ENCODE measurements at places on chromosomes 5 and 9.

GRCh38 chr5:3006526-3006925, 255.0 kb upstream of the IRX2 start:
- DNase-seq: no peak

DNA sequence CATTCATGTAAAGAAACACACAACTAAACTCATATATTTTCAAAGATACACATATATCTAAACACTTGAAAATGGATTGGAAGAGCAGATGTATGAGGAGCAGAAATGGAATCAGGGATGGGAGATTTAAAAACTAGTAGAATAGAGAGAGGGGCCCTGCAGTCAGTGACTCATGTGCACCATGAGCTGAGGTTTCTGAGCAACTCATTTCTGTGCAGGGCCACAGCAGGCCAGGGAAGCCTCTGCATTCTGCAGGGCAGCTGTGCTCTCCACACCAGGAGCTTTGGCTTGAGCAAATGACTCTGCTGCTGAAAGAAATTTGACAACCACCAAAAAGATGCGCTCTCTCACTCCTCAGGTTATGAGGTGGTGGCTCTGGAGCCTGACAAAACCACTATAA, 27.1 kb downstream of the LHX6 start:
- no peak for DNase-seq

GRCh38 chr9:106864373-106865143, 1.6 kb downstream of the ZNF462 start:
- DNase-seq: no peak

DNA sequence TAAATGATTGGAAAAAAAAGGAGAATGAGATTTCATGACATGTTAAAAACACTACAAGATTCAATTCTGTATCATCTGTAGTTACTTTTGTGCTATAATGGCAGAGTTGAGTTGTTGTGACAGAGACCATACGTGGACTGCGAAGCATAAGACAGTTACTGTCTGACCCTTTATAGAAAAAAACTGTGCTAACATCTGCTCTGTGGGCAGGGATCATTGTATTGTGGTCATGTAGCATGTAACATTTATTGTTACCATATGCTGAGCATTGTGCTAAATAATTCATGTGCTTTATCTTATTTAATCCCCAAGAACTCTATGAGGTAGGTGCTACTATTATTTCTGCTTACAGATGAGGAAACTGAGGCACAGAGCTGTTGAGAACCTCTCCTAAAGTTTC, 147.3 kb upstream of the HMHB1 start:
- DNase-seq: no peak

DNA sequence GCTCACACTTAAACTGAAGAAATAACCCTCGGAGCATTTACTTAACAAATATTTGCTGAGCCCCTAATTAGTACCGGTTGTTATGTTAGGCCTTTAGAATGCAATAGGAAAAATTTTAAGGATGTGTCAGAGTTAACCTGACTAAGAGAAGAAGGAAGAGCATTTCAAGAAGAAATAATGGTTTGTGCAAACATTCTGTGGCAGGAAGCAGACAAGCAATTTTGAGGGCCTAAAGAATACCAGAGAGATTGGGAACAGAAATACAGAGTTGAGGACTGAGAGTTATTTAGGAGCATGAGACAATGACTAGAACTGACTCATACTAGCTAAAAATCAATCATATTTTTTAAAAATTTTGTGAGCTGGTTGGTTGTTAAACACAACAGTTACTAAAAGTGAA, 218.8 kb downstream of the PRR16 start:
- no peak for DNase-seq

- DNase-seq: no peak
Observed at GRCh38 chr9:86287013-86287412, 4.7 kb upstream of the ISCA1 start.

DNA sequence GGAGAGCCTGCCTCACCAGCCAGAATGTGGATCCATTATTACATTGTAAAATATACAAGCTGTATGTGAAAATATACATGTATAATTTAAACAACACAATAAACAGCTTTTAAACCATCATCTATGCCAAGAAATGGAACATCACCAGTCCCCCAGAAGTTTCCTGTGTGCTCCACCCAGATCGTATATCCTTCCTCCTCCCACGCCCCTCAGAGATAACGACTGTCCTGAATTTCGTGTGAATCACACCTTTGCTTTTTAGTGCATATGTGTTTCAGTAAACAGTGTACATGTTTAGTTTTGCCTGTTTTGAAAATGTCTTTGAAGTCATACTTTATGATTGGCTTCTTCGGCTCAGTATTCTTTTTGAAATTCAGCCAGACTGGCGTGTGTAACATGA, 134.6 kb upstream of the MYO10 start:
- no peak for DNase-seq

DNA sequence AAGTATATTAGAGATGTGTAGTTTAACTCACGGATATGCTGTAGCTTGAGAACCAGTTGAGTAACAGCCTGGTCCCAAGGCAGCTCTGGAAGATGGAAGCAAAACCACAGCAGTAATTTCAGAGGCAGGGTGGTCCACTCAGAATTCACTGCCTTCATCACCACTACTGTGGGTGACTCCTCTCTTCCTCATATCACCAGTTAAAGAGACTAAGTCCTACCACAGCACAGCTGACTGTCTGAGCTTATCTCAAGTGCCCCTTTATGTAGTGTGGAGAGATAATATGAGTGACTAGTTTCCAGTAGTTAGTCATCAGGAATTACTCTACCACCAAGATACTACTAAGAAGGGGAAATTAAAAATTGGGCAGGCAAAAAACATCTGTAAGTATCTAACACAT, 1571.2 kb upstream of the C9orf72 start:
- no peak for DNase-seq

DNA sequence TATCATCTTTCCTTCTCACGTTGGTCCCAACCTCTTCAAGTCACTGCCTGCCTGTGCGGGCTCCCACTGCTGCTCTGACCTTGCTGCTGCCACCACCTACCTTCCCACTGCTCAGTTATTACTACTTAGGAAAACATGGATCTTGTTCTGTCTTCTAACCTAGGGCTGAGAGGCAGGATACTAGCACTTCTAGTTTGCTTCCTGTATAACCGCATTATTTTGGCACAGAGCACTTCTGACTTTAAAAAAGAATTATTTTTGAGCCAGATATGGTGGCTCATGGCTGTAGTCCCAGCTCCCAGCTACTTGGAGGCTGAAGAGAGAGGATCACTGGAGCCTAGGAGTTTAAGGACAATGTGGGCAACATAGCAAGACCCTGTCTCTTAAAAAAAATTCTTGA, 135.4 kb upstream of the GNA14 start:
- DNase-seq: no peak

- no peak for DNase-seq
Observed at GRCh38 chr9:134318941-134319305, 7.3 kb upstream of the RXRA start.

DNA sequence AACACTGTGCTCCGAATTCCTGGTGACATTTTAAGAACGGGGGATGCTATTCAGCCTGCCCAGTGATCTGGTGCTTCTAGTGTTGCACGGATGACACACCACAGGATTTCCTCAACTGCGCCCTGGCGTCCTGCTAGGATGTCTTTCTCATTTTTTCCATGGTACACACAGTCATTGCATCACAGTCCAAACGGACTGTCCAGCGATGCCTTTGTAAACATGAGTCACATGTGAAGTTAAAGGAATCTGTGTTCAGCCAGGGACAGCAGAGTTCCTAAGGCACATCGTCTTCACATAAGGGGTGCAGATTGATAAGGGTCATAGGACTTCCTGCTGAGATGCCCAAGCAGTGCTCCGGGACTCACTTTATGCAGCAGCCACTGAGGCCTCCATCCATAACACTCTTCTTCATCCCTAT, 9.3 kb upstream of the PTPN3 start:
- DNase-seq: no peak

DNA sequence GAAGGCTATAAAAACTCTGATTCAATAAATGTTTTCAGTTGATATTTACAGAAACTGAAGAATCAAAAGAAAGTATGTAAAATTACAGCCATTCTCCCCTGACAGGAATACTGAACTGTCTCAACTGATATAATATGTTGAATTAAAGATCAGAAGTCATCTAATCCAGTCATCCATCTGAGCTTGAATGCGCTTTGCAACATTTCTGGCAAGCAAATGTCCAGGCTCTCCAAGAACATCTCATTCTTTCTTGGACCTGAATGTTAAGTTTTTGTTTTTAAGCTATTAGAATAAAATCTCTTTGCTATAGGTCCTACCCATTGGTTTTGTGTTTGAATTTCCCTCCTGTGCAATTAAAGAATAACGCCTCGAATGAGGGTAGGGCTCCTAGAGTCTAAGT, 120.5 kb downstream of the MPDZ start:
- DNase-seq: no peak

DNA sequence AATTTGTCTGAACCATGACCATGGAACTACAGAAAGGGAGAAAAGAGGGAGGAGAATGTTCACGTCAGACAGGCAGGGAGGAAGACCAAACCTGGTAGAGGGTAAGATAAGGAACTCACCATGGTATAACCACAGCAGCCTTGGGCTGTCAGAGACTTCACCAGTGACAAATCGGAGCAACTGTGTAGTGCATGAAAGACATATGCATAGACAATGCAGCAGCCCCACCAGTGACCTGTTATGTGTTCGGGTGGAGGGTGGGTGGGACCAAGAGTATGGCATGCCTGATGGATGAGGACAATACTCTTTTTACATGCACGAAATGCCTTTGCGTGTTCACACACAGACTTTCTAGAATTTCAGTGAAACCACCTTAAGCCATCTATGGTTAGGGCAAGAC, 221.8 kb upstream of the RASEF start:
- no peak for DNase-seq

GRCh38 chr5:162684145-162684544, 616.6 kb downstream of the GABRG2 start:
- DNase-seq: no peak

DNA sequence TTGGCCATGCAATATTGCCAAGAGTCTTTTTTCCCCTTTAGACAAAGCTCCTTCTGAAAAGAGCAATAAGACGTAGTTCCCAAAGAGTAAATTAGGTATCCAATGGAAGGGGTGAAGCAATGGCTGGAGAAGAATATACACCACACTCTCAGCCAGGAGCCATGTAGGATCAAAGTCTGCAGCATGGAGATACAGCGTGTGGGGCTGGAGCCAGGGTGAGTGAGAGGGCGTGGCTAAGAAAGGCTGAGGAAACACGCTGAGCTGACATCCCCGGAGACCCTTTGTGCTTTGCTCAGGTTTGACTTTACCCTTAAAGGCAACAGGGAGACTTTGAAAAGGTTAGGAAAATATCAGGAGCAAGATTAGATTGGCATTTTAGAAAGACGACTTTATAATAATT, 87.1 kb upstream of the ELL2 start:
- no peak for DNase-seq

DNA sequence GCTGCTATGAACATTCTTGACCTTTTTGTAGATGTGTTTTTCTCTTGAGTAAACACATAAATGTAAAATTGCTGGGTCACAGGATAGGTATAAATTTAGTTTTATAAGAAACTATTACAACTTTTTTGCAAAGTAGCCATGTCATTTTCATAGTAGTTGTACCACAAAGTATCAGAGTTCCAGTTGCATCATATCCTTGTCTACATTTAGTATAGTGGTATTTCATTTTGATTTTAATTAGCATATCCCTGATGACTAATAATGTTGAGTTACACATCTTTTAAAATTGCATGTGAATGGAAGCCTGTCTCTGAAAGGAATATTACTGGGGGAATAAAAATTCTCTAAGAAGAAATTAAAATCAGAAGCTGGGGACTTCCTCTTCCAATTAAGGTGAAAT, 85.4 kb downstream of the TMEM161B start:
- DNase-seq: no peak

GRCh38 chr5:23157716-23158115, 304.6 kb upstream of the CDH12 start:
- no peak for DNase-seq

- DNase-seq: no peak
Observed at GRCh38 chr5:129384736-129385135, 75.4 kb upstream of the ADAMTS19 start.

DNA sequence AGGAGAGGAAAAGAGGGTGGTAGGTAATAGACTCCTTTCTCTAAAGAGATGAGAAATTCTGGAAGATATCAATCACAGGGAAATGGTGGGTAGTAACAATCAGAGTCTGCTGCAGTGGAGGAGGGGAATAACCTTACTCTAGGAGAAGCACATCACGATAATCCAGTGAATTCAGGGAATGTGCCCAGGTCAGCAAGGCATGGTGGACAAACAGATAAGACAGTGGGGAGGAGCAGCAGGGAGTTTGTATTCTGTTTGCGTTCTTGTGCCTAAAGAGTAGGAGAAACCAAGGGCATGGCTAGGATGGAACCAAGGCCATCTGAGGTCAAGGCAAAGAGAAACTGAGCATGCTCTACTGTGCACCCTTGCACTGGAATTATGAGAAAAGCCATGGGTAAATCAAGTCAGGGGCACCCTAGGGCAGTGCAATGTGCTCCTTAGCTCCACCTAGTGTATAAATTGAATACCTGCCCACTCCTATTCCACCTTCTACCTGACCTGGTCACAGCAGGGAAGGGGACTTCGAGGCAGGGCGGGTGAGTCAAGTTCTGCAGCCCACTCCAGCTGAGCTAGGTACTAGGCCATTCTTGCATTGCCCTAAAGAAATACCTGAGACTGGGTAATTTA, 31.6 kb downstream of the RETREG1 start:
- DNase-seq: no peak

- DNase-seq: no peak
Observed at GRCh38 chr5:142984011-142984410, 213.8 kb downstream of the ARHGAP26 start.

- DNase-seq: no peak
Observed at GRCh38 chr9:37873955-37874354, 30.0 kb downstream of the SLC25A51 start.

- no peak for DNase-seq
Observed at GRCh38 chr9:126775926-126776325, 28.9 kb upstream of the ZBTB43 start.

DNA sequence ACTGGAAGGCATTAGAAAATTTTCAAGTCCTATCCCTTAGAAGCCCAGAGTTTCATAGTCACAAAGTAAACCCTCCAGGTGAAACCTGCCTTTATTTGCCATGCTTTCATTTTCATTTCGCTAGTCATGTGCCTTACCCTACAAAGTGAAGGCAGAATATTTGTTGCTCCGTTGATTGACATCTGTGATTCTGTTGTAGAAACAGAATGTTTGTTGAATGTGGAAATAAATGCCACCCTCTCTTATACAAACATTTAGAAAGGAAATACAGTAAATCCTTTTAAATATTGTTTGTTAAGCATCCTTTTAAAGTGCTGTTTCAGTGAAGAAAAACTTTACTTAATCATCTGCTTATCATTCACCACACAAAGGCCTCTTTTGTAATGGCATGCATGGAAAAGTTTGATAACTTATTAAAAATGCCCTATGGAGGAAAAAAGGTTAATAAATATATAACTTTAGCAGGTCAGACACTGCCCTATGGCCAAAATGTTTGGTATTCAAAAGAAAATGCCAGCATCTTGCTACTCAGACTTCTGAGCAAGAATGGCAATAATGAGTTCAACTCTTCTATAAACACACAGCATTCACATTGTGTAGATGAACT, 34.3 kb upstream of the CAST start:
- no peak for DNase-seq

- no peak for DNase-seq
Observed at GRCh38 chr5:32627219-32627870, 42.0 kb downstream of the SUB1 start.

Data from stimulated activated CD4-positive, alpha-beta T cell treated with anti-CD3 and anti-CD28 coated beads, Interleukin-12 subunit alpha, Interleukin-12 subunit beta, amount 100 ng/mL, for 24 hours (primary cell).